ENCODE measurements at places on chromosomes 4 and X.
A peak's percentile ranks its signal among the peaks of the same experiment; 100 is the strongest.

GRCh38 chr4:161178310-161178709, 985.5 kb downstream of the FSTL5 start:
- DNase-seq = no peak

DNA sequence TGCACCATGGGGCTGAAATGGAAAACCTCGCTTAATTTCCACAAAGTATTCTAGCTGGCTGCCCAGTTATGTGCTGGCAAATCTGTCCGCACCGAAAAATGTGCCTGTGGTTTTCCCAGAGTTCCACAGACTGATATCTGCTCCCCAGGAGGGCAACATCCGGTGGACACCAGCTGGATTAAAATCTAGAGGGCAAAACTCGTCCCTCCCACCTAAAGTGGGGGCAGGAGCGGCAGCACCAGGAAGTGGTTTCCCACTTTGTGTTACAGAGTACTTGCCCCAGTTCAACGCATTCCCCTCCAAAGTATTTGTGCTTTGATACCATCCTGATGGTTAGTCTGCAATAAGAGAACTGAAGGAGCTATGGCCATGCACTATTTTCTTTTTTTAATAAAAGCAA, 187.6 kb downstream of the TSPAN5 start:
- no peak for DNase-seq

DNA sequence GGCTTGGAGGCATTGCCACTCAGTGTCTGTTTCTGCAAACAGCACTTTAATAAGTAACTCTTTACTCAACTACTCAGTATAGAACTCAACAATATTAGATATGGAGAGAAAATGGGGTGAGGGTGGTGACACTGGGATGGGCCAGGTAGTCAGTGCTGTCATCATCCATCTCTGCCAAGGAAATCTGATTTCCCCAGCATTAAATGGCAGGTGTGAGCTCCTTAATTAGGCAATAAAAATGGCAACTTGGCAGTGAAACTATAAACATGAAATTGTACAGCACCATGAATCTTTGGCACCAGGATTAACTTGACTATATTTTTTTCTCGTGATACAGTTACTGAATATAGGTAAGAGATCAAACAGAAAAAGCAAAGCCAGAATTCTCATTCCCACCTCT, 146.2 kb downstream of the GLRA2 start:
- no peak for DNase-seq

GRCh38 chr4:150123796-150124677, 45.8 kb downstream of the DCLK2 start:
- DNase-seq = no peak

DNA sequence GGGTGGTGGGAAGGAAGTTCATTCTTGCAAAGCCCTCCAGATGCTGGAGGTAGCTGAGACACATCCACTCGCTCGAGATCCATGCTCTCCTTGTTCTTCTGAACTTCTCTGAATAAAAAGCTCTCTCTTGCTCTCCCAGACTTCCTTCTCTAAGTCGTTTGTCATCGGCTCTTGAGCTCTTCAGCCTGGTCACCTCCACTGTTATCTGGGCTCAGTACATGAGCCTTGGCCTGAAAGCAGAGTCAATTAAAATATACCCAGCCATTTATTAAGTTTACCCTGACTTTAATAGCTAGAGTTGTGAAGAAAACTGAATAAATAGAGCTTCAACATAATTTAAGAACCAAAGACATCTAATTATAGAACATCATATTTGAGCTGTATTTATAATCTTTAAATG, 99.0 kb downstream of the CPE start:
- DNase-seq = peak; percentile 22

DNA sequence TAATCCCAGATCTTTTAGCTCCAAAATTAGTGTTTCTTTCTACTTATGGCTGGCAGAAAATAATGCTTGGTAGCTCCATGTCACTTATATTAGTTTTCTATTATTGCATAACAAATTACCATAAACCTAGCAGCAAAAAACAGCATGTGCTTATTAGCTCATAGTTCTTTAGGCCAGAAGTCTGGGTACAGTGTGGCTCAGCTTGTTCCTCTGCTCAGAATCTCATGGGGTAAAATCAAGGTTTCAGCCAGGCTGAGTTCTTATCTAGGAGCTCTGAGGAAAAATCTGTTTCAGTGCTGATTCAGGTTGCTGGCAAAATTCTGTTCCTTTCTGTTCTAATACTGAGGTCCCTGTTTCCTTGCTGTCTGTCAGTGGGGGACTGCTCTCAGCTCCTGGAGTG, 101.1 kb downstream of the CT47B1 start:
- no peak for DNase-seq

GRCh38 chr4:133856731-133857355, 344.7 kb downstream of the PABPC4L start:
- DNase-seq = no peak

GRCh38 chr4:107497054-107497453, 223.0 kb downstream of the PAPSS1 start:
- no peak for DNase-seq

GRCh38 chr4:140137671-140138070, 16.3 kb downstream of the MAML3 start:
- DNase-seq = no peak

GRCh38 chrX:2585158-2585470, 84.3 kb upstream of the DHRSX start:
- DNase-seq = no peak

DNA sequence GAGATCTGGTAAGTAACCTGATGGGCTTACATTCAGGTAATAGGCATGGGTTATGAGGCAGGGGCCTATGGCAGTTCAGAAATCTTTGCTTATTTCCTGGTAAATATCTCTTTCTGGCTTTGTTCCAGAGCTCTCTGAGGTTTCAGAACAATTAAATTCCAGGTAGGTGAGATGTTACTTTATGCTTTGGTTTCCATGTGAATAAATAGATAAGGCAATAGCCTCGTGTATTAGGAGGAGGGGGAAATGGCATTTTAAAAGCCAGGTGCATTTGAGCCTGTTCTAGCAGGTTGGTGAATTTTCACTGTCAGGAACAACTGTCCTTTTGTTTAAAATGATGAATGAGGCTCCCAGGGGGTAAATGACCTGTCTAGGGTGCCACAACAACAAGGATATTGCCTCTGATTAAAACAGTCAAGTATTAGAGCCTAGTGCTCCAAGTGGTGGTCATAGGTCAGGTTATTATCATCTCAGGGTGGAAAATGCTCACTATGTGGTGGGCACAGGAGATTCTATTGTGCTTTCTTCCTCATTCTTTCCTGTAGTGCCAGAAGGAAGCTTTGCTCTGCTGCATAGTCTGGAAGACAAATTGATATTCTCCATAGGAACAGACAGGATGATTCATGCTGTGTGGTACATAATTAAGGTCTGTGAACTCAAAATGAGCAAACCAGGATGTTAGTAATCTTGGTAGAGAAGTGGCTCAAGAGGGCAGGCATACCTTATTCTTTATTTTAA, 296.2 kb downstream of the INPP4B start:
- no peak for DNase-seq

Data from erythroblast (primary cell).